AG08396 (cell line): ENCODE measurements at places on chromosomes 5 and 9.
A peak's percentile ranks its signal among the peaks of the same experiment; 100 is the strongest.

DNA sequence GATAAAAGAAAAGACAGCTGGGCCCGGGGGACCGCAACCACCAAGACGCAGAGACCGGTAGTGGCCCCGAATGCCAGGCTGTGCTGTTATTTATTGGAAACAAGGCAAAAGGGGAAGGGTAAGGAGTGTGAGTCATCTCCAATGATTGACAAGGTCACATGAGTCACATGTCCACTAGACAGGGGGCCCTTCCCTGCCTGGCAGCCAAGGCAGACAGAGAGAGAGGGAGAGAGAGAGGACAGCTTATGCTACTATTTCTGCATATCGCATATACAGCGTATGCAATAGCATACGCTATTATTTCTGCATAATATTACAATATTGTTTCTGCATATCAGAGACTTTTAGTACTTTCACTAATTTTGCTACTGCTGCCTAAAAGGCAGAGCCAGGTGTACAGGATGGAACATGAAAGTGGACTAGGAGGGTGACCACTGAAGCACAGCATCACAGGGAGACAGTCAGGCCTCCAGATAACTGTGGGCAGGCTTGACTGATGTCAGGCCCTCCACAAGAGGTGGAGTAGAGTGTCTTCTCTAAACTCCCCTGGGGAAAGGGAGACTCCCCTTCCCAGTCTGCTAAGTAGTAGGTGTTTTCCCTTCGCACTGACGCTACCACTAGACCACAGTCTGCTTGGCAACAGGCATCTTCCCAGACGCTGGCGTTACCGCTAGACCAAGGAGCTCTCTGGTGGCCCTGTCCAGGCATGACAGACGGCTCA lies 50.3 kb downstream of the RFX3 start:
- no peak for DNase-seq

GRCh38 chr9:135219676-135220600 lies 132.5 kb downstream of the OLFM1 start:
- DNase-seq, result no peak

GRCh38 chr5:68274847-68275651 lies 59.5 kb downstream of the PIK3R1 start:
- DNase-seq, result no peak

GRCh38 chr9:117782931-117783788 lies 79.0 kb downstream of the TLR4 start:
- peak; percentile 11 for DNase-seq

DNA sequence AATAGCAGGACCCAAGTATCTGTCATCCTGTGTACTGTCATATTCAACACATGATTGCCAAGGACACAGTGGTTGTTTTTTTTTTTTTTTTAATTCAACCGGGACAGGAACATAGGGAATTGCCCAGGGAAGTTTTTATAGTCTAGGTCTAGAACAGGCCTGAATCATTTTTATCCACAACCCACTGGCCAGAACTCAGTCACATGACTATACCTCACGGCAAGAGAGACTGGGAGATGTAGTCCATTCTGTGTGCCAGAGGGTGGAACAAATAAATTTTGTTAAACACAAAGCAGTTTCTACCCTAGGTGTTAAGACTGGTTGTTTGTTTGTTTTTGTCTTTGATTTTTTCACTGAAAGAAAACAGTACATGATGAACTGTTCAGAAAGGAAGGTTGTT lies 105.8 kb upstream of the SMARCA2 start:
- no peak for DNase-seq

GRCh38 chr5:134077926-134078580 lies 36.4 kb upstream of the TCF7 start:
- DNase-seq, result no peak

- no peak for DNase-seq
Observed at GRCh38 chr9:20823051-20823450, 139.0 kb downstream of the FOCAD start.

GRCh38 chr9:82996941-82997340 lies 66.0 kb downstream of the RASEF start:
- no peak for DNase-seq

DNA sequence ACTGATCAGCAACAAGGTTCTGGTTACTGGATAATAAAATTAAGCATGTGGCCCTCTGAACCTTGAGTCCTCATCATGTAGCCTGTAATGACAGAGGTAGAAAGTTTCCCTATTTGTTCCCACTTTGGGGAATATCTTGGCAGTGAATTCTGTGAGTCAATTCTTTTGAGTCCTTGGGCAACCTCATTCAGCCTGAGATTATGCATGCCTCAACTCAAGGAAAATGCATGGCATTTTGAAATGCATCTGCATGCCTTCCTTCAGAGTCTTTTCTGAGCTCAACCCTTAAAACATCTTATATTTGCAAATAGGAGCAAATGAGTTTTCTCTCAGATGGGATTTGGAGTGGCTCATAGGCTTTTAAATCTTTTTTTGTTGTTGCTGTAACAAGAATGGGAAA lies 218.1 kb upstream of the CD180 start:
- no peak for DNase-seq

GRCh38 chr5:169369130-169369529 lies 68.2 kb upstream of the SLIT3 start:
- no peak for DNase-seq

DNA sequence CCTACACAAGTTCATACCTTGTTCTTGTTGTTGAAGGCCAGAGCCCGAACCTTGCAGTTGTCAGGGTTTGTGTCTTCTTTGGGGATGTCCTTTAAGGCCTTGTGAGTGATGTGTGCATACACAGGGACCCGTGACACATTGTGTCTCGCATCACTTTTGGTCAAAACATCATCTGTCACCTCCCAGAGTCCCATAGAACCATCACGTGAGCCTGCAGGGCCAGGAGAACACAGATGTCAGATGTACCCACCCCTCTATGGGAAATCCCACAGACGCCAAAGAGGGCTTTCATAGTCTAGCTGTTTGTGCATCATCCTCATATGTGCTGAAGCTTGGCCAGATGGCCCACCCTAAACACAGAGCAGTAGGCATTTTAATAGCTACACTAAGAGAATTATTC lies 28.2 kb downstream of the DCAF12 start:
- DNase-seq, result no peak
